Fibroblast of skin of right quadriceps (primary cell): ENCODE measurements at places on chromosomes 16 and 17.

GRCh38 chr17:78427140-78427539 is 48.7 kb downstream of the PGS1 start:
- DNase-seq, result no peak

GRCh38 chr16:4855371-4855770 is 8.1 kb downstream of the UBN1 start:
- no peak for DNase-seq

DNA sequence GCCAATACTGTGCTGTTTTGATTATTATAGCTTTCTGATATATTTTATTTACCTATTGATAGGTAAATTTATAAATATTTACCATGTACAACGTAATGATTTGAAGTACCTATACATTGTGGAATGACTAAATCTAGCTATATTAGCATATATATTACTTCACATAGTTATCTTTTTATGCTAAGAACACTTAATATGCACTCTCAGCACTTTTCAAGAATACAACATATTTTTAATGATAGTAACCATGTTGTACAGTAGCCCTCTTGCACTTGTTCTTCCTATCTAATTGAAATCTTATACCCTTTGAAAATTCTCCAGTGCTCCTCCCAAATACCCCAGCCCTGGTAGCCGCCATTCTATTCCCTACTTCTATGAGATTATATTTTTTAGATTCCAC is 604.0 kb upstream of the KIF2B start:
- no peak for DNase-seq

GRCh38 chr17:69064476-69064875 is 3.7 kb upstream of the ABCA9 start:
- DNase-seq, result no peak

DNA sequence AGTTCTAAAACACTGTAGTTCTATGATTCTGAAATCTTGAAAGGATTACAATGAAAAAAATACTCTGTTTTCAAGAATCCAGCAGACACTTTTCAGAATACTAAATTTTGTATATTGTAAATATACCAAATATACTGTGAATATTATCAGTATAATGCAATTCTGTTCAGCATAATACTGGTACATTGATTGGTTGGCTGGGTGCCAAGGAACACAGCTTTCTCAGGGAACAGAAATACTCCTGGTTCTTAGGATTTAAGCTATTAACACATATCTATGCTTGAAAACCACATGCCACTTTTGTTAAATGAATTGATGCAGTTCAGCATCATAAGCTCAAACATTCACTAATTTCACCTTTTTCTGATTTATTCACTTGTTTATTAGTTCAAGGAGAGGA is 2.5 kb upstream of the GINS3 start:
- no peak for DNase-seq

GRCh38 chr16:17633181-17633951 is 162.6 kb upstream of the XYLT1 start:
- no peak for DNase-seq

DNA sequence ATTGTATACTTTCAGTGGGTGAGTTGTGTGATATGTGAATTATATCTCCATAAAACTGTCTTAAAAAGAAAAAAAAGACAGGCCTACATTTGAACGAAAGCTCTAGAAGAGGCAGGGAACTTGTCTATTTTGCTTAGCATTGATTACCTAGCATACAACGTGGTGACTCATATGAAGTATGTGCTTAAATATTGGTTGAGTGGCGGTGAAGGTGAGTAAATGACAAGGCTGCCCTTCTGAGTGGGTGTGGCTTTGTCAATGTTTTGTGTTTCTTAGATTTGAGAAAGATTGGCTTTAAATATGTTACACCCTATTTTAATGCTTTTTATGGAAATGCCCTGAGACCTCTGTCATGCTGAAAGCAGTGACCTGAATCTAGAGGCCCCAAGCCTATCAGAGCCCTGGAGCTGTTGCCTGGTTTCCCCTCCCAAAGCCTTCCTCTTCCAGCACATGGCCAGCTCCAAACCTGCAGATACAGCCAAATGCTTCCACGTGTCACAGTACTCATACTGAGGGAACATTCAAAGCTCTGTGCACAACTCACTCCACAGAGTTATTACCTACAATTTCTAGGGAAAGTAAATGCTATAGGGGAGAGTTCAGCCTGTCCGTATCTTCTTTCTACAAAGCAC is 260.0 kb downstream of the PHKB start:
- DNase-seq, result no peak

- DNase-seq, result no peak
Observed at GRCh38 chr16:15418206-15418605, 16.2 kb upstream of the BMERB1 start.

DNA sequence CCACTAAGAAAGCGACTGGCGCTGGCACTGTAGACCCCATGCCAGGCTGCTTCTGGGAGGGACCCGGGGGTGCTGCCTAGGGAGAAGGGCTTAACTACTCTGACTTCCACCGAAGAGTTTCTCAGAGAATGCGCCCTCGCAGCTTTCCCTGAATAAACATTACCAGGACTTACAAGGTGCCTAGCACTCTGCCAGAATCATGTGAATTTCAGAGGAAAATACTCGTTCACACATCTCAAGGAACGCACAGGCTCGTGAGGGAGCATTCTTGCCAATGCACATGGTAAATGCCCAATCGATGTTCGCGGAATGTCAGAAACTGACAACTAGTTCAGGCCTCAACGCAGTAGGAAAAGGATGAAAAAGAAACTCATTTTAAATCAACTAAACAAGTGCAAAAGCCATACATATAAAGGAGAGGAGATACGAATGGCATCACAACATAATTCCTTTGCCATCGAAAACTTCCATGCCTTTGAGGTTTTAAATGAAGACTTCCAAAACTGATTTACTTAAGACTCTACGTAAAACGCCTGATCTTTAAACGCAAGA is 999 bp downstream of the CMC2 start:
- no peak for DNase-seq

DNA sequence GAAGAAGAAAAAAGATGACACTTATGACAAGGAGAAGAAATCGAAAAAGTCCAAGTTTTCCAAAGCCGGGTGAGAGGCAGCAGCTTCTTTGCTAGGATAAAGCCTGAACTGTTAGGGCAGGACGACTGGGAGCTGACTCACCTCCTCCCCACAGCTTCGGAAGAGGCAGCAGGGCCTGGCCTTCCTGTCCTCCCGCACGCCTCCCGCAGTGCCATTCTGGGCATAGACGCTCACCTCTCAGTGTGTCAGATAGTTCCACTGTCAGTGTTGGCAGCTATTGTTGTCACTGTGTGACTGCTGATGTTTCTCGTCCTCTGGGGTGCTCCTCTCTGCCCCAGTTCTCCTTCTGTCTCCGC is 12.6 kb downstream of the UBN1 start:
- no peak for DNase-seq

- peak; percentile 89 for DNase-seq
Observed at GRCh38 chr16:9843424-9844018, 338.7 kb downstream of the GRIN2A start.

- no peak for DNase-seq
Observed at GRCh38 chr17:10652984-10653659, 4.0 kb downstream of the MYH3 start.

DNA sequence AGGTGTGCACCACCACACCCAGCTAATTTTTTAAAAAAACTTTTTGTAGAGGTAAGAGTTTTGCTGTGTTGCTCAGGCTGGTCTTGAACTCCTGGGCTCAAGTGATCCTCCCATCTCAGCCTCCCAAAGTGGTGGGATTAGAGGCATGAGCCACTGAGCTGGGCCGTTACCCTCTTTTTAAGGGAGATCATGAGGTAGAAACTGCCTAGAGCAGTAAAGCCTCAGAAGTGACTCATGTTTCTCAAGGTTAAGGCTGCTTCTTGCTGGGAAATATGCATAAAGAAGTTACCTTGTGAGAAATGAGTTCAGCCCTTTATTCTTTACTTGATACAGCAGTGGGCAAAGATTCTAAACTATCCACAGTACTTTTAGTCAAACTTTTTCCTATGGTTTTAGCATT is 38.2 kb downstream of the GRB2 start:
- peak; percentile 31 for DNase-seq

DNA sequence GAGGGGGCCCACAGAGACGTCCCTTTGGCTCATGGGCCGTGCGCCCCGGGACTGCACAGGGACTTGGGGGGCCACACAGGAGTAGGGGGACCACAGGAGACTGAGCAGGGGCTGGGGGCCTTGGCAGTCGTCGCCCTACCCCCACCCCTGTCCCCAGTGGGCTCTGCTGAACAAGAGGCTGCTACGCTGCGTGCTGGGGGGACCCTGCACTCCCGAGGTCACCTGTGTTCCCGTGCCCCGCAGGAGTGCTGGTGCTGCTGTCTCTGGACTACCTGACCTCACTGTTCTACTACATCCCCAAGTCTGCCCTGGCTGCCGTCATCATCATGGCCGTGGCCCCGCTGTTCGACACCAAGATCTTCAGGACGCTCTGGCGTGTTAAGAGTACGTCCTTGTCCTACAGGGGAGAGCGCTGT is 14.4 kb upstream of the RNF213 start:
- DNase-seq, result no peak

DNA sequence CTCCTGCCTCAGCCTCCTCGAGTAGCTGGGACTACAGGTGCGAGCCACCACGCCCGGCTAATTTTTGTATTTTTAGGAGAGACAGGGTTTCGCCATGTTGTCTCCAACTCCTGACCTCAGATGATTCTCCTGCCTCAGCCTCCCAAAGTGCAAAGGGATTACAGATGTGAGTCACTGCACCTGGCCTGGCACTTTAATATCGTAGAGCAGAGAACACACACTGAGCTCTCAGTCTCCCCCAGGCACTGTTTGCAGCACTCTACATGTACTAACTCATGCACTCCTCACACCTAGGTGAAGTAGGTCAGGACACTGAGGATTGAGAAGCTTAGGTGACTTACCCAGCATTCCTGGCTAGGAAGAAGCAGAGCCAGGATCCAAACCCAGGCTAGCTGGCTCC is 15.0 kb downstream of the C17orf100 start:
- no peak for DNase-seq

DNA sequence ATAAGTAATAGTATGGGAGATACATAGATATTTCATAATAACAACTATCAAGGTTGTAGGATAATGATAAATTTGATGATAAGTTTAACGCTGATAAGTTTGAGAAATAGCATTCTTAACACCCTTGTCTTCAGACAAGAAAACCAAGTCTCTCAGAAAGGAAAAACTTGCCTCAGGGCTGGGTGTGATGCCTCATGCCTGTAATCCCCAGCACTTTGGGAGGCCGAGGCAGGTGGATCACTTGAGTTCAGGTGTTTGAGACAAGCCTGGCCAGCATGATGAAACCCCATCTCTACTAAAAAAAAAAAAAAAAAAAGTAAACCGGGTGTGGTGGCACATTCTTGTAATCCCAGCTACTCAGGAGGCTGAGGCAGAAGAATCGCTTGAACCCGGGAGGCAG is 90.7 kb downstream of the SHISA9 start:
- DNase-seq, result no peak

GRCh38 chr16:48014349-48015135 is 141.3 kb downstream of the ABCC12 start:
- DNase-seq, result no peak

- peak; percentile 2 for DNase-seq
Observed at GRCh38 chr17:66126231-66126630, 65.7 kb downstream of the CEP112 start.

DNA sequence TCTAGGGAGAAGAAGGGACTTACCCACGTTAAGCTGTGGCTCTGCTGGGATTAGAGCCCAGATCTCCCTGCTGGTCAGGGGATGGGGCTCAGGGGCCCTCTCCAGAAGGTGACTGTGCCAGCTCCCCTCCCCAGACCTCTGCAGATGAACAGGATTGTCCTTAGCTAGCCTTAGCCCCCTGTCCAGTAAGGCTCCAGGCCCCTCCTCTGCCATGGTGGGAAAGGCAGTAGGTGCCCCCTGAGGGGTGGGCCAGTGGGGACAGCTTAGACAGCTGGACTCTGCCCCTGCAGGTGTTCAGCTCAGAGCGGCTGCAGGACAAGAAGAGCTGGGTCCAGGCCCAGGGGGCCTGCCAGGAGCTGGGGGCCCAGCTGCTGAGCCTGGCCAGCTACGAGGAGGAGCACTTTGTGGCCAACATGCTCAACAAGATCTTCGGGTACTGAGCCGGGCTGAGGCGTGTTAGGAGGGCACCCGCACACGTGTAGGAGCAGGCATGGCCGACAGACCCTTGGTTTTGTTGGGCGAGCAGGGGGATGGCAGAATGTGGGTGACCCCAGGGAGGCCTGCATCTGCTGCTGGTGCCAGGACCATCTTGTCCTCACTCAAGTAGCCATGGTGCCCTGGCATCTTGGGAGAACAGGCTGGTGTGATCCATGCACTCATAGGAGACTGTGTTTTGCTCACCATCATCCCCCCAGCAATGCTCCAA is 50.9 kb downstream of the MRC2 start:
- no peak for DNase-seq

DNA sequence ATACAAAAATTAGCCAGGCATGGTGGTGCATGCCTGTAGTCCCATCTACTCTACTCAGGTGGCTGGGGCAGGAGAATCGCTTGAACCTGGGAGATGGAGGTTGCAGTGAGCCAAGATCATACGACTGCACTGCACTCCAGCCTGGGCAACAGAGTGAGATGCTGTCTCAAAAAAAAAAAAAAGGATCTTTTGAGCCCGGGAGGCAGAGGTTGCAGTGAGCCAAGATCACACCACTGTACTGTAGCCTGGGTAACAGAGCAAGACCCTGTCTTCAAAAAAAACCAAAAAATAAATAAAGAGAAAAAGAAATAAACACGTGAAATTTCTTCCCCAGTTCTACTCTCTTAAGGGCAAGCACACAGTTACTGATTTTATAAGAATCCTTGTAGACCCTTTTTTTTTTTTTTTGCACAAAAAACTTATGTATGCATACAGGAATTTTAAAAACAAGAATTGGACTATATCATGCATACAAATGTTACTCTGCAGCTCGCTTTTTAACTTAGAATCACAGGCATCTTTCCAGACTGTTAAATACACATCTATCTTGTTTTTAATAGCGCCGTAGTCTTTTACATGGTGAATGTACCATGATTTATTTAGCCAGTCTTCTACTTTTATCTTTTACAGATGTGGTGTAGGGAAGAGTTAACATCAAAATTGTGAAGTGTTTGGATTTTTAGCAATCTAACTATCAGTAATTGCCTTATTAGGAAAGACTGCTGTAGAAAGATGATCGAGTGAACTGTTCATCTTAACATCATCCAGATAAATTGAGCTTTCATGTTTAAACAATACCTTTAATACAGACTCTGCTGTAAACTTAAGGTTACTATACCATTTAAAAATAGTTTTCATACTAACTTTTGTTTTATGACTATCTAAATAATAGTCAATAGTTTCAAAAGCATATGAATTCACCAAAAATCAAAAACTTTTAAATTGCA is 14.6 kb downstream of the CDH3 start:
- peak; percentile 77 for DNase-seq

GRCh38 chr17:41615454-41615853 is 2.9 kb upstream of the KRT16 start:
- DNase-seq, result no peak
